ENCODE measurements at places on chromosomes 5 and 9. TPM values are rescaled to one million over a fixed set of nuclear protein-coding genes. Genes with fewer than 3 reads are reported as not detected.

- no peak for DNase-seq
Measured at GRCh38 chr9:1606253-1606652, 408.9 kb upstream of the SMARCA2 start.

GRCh38 chr5:95519681-95520080 is 35.1 kb downstream of the SKIC3 start:
- no peak for DNase-seq

DNA sequence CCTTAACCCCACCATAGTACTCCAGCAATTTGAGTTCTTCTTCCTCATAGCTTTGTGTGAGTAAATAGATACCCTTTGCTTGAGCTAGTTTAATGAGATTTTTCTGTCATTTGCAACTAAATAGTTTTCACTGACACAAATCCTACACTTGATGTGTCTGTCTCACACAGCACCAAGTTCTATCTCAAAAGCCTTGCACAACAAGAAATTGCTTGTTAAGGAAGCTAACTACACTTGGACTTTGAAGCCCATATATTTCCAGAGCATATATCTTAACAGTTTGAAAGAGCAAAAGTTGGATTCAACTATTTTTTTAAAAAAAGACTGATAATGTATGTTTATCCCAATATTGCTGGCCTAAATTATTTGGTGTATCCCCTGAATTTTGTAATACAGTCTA is 459.2 kb downstream of the ACTL7B start:
- no peak for DNase-seq

DNA sequence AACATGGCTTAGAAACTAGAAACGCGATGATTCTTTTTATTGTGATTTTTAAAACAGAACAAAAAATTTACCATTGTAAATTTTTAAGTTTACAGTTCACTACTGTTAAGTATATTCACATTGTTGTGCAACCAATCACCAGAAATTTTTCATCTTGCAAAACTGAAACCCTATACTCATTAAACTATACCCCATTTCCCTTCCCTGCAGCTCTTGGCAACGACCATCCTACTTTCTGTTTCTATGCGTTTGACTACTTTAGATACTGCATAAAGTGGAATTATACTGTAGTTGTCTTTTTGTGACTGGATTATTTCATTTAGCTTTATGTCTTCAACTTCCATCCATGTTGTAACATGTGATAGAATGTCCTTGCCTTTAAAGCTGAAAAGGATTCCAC is 52.5 kb downstream of the SPOCK1 start:
- DNase-seq, result no peak

DNA sequence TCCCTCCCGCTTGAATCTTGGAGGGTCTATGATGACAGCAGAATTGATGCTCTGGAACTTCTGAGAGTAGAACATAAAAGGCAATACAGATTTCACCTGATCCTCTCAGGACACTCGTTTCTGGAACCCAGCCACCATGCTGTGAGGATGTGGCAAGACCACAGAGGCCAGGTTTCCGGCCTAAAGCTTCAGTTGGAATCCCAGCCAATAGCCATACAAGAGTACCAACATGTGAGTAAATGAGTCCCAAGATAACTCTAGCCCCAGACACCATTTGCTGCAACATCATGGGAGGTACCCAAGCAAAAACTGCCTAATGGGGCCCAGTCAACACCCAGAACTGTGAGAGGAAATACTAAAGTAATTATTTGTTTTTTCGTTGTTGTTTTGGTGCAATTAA is 65.7 kb upstream of the MARCHF11 start:
- no peak for DNase-seq

- no peak for DNase-seq
Measured at GRCh38 chr5:76662521-76662920, 39.3 kb upstream of the F2RL2 start.

- DNase-seq, result no peak
Measured at GRCh38 chr5:72122602-72123001, 15.3 kb downstream of the MAP1B start.

DNA sequence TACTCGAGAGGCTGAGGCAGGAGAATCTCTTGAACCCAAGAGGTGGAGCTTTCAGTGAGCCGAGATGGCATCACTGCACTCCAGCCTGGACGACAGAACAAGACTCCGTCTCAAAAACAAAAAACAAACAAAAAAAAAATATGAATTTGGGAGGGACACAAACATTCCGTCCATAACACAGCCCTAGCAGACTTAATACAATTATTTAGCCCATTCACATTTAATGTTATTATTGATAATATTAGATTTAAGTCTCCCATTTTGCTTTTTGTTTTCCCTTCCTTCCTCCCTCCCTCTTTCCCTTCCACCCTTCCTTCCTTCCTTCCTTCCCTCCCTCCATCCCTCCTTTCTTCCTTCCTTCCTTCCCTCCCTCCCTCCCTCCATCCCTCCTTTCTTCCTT is 4.6 kb upstream of the CCNI2 start:
- DNase-seq, result no peak

- DNase-seq, result no peak
Measured at GRCh38 chr9:113449376-113449775, 14.2 kb upstream of the RGS3 start.

DNA sequence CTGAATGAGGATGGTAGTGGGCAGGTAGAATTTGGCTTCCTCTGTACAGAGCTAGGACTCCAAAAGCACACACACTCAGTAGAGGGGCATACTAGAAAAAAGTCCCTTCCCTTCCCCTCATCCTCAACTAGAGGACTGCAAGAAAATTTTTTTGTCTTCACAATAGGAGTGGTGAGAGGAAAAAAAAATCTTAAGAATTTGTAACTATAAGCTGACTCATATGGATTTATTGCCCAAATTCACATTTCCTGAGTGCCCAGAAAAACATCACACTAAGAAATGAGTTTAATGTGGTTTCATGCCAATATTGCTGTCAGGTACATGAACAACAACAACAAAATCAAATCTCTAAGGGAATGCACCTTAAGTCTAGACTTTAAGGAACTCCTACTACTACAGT is 43.7 kb downstream of the RANBP6 start:
- no peak for DNase-seq

DNA sequence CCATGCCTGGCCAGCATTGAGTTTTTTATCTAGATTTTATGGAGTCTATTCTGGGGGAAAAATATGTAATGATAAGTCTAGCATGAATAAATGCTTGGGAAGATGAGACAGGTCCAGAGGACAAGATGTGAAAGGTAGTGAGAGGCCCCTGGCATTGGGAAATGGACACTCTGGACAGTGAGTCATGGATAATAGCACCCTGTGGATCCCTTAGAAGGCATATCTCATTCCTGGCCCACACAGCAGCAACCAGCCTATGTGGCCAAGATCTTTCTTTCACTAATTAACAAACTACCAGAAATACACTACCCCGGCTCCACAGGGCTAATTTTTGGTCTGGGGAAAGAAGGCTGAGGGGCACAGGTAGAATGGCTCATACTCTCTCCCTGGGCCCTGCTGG is 356.1 kb downstream of the TRIM32 start:
- no peak for DNase-seq

GRCh38 chr9:128001779-128002298 is 21.1 kb upstream of the EEIG1 start:
- no peak for DNase-seq

GRCh38 chr5:78001197-78001596 is 225.1 kb upstream of the TBCA start:
- no peak for DNase-seq

GRCh38 chr9:69255591-69255990 is 69.4 kb upstream of the ENTREP1 start:
- no peak for DNase-seq

GRCh38 chr9:116288658-116289057 is 135.1 kb downstream of the PAPPA start:
- DNase-seq, result no peak

GRCh38 chr5:88290801-88291200 is 22.2 kb upstream of the TMEM161B start:
- no peak for DNase-seq

- no peak for DNase-seq
Measured at GRCh38 chr5:9013147-9013546, 532.7 kb downstream of the SEMA5A start.

- peak; percentile 36 for DNase-seq
Measured at GRCh38 chr5:140725799-140726471, 25.7 kb downstream of the ZMAT2 start.

DNA sequence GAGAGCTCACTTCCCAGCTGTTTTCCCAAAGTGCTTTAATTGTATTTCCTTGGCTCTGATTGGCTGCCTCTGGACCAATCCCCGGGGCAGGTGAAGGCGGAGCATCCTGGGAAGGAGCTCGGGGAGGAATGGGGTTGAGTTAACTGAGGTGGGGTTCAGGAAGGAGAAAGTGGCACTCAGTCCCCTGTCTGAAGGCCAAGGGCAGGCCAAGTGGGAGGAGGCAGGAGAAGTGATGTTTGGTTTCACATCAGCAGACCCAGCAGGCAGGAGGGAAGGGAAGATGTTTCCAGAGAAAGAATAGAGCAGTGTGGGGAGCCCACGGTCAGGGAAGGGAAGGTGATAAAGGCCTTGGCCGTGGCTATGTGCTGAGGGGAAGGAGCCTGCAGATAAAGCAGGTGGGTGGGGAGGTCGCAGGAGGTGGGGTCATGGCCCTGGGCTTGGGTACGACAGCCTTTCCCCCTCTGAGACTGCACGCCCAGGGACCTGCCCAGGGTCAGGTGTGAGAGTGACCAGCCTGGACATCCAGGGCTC is 3.1 kb downstream of the TSPAN17 start:
- DNase-seq, result no peak

GRCh38 chr5:92800365-92800764 is 780.7 kb downstream of the NR2F1-AS1 start:
- peak; percentile 64 for DNase-seq

- DNase-seq, result no peak
Measured at GRCh38 chr5:149616727-149617285, 35.5 kb downstream of the ARHGEF37 start.

GRCh38 chr5:67620424-67621397 is 424.1 kb upstream of the CD180 start:
- no peak for DNase-seq

GRCh38 chr9:5470122-5470521 is 19.8 kb downstream of the CD274 start:
- no peak for DNase-seq

DNA sequence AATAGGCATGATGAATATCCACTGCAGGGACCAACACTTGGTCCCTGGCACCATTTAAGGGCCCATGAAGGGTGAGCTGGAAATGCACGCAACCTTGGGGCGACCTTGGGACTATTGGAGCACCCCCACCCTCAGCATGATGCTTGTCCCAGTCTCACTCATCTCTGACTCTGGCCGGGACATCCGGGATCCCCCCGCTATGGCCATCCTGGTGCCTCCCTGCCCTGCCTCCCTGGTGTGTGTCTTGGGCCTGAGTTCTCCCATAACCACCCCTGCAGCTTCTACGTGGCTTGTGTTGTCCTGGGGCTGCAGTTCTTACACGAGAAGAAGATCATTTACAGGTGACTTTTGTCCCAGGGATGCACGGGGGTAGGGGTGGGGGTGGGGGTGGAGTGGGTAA is 5.9 kb downstream of the ZDHHC12 start:
- DNase-seq, result no peak

GRCh38 chr5:112656451-112656850 is 81.2 kb upstream of the APC start:
- no peak for DNase-seq

Gene PCSK1
- polyA plus RNA-seq, result 0.83 TPM

Gene HNRNPAB
- polyA plus RNA-seq, result 148 TPM

Gene ISL1
- not detected for polyA plus RNA-seq

Gene DRD1
- 0.09 TPM for polyA plus RNA-seq

Gene GDA
- polyA plus RNA-seq, result 0.20 TPM

Gene FOXD4L4
- polyA plus RNA-seq, result 0.09 TPM

Gene GRIA1
- polyA plus RNA-seq, result 14.8 TPM

Gene NFIB
- 114 TPM for polyA plus RNA-seq

Gene SLC45A2
- 0.12 TPM for polyA plus RNA-seq

All from left lung (tissue), 14 donors.